Forelimb muscle (tissue), 1 donor: ENCODE measurements at places on chromosomes 2 and 18. TPM values are rescaled to one million over a fixed set of nuclear protein-coding genes. Genes with fewer than 3 reads are reported as not detected.

GRCh38 chr2:151906633-151906998 is 78.4 kb upstream of the ARL5A start:
- no peak for DNase-seq

DNA sequence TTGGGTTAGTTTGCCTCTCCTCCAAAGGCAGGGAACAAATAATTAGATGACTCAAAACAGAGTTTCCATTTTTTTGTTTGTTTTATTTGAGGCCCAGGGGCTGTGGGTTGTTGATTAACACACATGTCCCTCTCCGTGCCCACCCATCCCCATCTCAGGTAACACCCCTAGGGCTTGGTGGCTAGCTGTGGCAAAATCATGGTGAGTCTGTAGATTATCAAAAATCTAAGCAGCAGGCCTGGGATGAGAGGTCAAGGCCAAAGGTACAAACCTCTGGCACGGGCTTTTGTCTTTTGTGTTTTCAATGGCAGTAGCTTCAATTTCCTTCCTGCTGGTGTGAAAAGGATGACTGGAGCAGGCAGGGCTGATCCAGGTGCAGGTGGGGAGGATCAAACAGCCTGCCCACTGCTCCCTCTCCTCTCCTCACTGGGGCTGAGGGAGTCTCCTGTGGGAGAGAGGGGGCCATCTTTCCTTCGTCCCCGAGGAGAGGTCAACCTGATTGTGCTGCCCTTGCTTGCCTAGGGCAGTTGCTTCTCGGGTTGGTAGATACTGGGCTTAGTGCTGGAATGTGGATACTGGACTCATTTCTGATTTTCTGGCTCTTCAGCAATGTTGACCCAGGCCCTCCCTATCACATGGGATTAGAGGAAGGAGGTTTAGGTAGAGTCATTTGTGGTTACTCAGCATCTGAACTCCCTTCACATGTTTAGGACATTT is 31.9 kb upstream of the EML4 start:
- DNase-seq: no peak

GRCh38 chr2:166671235-166671634 is 177.2 kb upstream of the SCN7A start:
- no peak for DNase-seq

Gene DIPK1C
- polyA plus RNA-seq: 12.8 TPM

Gene UGT1A10
- not detected for polyA plus RNA-seq
